Astrocyte (in vitro differentiated cells and primary cell): ENCODE measurements at places on chromosomes 7 and 10. TPM values are rescaled to one million over a fixed set of nuclear protein-coding genes. Genes with fewer than 3 reads are reported as not detected.

The PCDH15 gene
- not detected in 2 replicates for total RNA-seq

The MOGAT3 gene
- not detected in 2 replicates for total RNA-seq

The IL15RA gene
- 2.9 and 3.1 TPM in 2 replicates for total RNA-seq

The KIF20B gene
- total RNA-seq = 6.8 and 7.1 TPM in 2 replicates

The GPC2 gene
- 6.5 and 7.6 TPM in 2 replicates for total RNA-seq

The REEP3 gene
- 44.6 and 52.0 TPM in 2 replicates for total RNA-seq

The TEX47 gene
- total RNA-seq = not detected in 2 replicates
